ENCODE measurements at places on chromosomes 13 and 19. TPM values are rescaled to one million over a fixed set of nuclear protein-coding genes. Genes with fewer than 3 reads are reported as not detected.

Gene PSG7
- total RNA-seq = 0.09 TPM

Gene SHANK1
- 0.16 TPM for total RNA-seq

Gene VMAC
- total RNA-seq = 0.36 TPM

Gene FLT1
- not detected for total RNA-seq

Gene ZNF99
- total RNA-seq = not detected

Gene SOX21
- 0.97 TPM for total RNA-seq

Gene FBXO27
- 6.0 TPM for total RNA-seq

Gene PIP5K1C
- total RNA-seq = 7.4 TPM

Gene ZNF701
- total RNA-seq = 0.17 TPM

Gene CEACAM4
- total RNA-seq = not detected

Gene SPC24
- 12.5 TPM for total RNA-seq

Gene ZGLP1
- total RNA-seq = 3.6 TPM

Gene CGB1
- not detected for total RNA-seq

Gene CGB2
- 0.35 TPM for total RNA-seq

Gene SYNE4
- total RNA-seq = 0.31 TPM

Gene POLR2I
- 229 TPM for total RNA-seq

Gene SLC7A9
- 0.44 TPM for total RNA-seq

Gene CPT1C
- 14.6 TPM for total RNA-seq

Gene CEACAM16
- total RNA-seq = not detected

Gene OR7A5
- not detected for total RNA-seq

Gene C19orf67
- not detected for total RNA-seq

Gene MAMSTR
- total RNA-seq = 0.28 TPM

Gene SH2D3A
- 13.3 TPM for total RNA-seq

Gene ZNF443
- 1.4 TPM for total RNA-seq

Gene CHAMP1
- total RNA-seq = 25.0 TPM

Gene CYP2B6
- not detected for total RNA-seq

Gene SPIB
- total RNA-seq = 0.56 TPM
